NCI-H187 (cell line): ENCODE measurements at places on chromosomes 1 and 21.

GRCh38 chr1:87120779-87121178 is 206.3 kb downstream of the HS2ST1 start:
- no peak for DNase-seq

- no peak for DNase-seq
Measured at GRCh38 chr1:53219711-53220110, 723 bp downstream of the CZIB start.

DNA sequence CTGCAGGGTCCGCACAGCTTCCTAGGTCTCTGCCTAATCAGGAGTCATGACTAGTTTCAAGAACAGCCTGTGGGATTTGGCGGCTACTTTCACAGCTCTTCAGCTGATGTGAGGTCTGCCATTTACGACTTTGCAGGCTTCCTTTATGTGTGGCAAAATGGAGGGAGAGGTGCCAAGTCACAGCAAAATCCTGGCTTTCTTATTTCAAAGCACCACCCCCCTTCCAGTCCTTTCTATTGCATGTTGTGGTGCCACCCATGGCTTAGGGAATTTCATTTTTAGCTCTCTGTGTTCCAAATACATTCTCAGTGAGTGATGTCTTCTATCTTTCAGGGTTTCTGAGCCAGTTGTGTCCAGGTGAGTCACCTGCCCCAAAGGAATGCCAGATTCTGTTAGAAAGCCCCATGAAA is 75.1 kb upstream of the WLS start:
- no peak for DNase-seq

GRCh38 chr1:55230659-55231058 is 15.5 kb upstream of the USP24 start:
- DNase-seq, result no peak

- DNase-seq, result no peak
Measured at GRCh38 chr1:176043537-176043936, 163.5 kb downstream of the COP1 start.

DNA sequence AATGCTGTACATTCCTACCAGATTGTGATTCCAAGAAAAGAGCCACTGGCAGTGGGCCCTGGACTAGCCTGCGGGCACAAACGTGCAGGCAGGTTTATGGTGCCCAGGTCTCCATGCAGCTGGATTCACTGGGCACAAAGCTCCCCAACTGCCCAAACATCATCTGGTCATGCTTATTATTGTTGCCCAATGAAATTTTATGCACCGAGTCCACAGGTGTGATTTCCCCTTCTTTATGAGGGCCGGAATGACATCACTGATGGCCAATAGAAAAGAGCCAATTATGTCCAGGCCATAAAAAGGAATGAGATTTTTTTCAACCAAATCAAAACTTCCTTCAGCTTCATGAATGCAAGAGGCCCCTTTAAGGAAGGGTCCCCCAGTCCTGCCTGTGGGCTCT is 66.2 kb downstream of the ERI3 start:
- no peak for DNase-seq

DNA sequence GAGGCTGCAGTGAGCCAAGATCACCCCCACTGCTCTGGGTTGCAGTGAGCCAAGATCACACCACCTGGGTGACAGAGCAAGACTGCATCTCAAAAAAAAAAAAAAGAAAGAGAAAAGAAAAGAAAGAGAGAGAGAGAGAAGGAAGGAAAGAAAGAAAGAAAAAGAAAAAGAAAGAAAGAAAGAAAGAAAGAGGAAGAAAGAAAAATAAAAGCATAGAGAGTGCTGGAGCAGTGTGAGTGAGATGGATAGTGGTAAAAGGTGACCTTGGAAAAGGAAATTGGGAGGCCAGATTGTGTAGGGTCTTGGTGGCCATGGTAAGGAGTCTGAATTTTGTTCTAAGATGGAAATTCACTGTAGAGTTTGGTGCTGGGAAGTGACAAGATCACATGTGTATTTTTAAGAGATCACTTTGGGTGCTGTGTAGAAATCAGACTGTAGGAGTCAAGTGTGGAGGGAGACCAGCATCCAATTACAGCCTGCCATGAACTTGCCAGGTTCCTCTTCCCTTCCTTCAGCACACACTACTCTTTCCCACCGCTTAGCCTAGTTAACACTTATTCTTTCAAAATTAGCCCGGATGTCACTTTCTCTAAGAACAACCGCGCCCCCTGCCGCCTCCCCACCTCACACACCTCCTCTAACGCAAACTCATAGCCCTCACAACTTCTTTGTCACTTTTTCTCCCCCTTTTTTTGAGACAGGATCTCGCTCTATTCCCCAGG is 17.9 kb downstream of the MTX1 start:
- peak; percentile 74 for DNase-seq

DNA sequence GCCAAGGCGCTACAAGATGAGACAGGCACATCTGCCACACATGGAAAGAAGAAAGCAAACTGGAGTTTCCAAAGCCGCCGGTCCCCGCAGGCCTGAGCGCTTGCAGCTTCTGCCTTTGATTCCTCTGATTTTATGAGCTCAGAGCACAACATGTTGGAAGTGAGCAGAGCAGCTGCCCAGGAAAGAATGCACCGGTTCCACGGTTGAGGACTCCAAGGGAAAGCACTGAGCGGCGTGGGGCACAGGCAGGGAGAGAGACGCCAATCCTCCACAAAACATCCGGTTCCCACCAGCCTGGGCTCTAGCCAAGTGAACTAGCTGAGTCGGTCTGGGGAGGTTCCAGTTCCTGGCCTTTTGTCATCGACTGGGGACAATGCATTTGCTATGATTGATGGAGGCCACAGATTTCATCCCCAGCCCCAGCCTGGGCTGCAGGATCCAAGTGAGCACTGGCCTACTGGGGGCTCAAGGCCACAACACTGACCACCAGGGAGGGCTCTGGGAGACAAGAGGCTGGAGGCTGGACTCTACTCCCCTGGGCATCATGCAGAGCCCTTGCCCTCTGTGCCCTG is 253.1 kb upstream of the IRF2BP2 start:
- DNase-seq, result no peak

- no peak for DNase-seq
Measured at GRCh38 chr1:70738624-70739023, 309.0 kb downstream of the PTGER3 start.

GRCh38 chr1:111140680-111140967 is 601 bp downstream of the CEPT1 start:
- DNase-seq, result no peak

- DNase-seq, result no peak
Measured at GRCh38 chr1:213704941-213705340, 282.8 kb upstream of the PROX1 start.
